Esophagus (tissue), 2 donors: ENCODE measurements at places on chromosomes 2 and 18. TPM values are rescaled to one million over a fixed set of nuclear protein-coding genes. Genes with fewer than 3 reads are reported as not detected.

Gene UCN
- 1.1 TPM for polyA plus RNA-seq

Gene CPO
- polyA plus RNA-seq = 0.06 TPM

Gene KCNJ3
- polyA plus RNA-seq = under 0.01 TPM

Gene RNF103
- 13.7 TPM for polyA plus RNA-seq

Gene RAMP1
- 4.0 TPM for polyA plus RNA-seq

Gene SLC8A1
- 0.73 TPM for polyA plus RNA-seq
